ENCODE measurements at places on chromosomes 7 and 10. TPM values are rescaled to one million over a fixed set of nuclear protein-coding genes. Genes with fewer than 3 reads are reported as not detected.

CLRN3 gene
- polyA plus RNA-seq = not detected

MYL10 gene
- polyA plus RNA-seq = not detected

OR6V1 gene
- polyA plus RNA-seq = not detected

MYPN gene
- 9.2 TPM for polyA plus RNA-seq

CXCL12 gene
- 609 TPM for polyA plus RNA-seq

GALNT17 gene
- polyA plus RNA-seq = not detected

MMP21 gene
- not detected for polyA plus RNA-seq

MBLAC1 gene
- 1.3 TPM for polyA plus RNA-seq

SNCG gene
- 2.8 TPM for polyA plus RNA-seq

PDK4 gene
- polyA plus RNA-seq = 1.2 TPM

CDC14C gene
- polyA plus RNA-seq = not detected

ANKRD30A gene
- not detected for polyA plus RNA-seq

EVX1 gene
- not detected for polyA plus RNA-seq

PRKG1 gene
- polyA plus RNA-seq = 10.7 TPM

AKR1C4 gene
- not detected for polyA plus RNA-seq

AASS gene
- polyA plus RNA-seq = 5.8 TPM

DNA2 gene
- 1.8 TPM for polyA plus RNA-seq

IDI2 gene
- not detected for polyA plus RNA-seq

MYOZ1 gene
- polyA plus RNA-seq = 0.39 TPM

All from GM23248 (cell line).